G401 (cell line): ENCODE measurements at places on chromosomes 12 and 14. TPM values are rescaled to one million over a fixed set of nuclear protein-coding genes. Genes with fewer than 3 reads are reported as not detected.

DNA sequence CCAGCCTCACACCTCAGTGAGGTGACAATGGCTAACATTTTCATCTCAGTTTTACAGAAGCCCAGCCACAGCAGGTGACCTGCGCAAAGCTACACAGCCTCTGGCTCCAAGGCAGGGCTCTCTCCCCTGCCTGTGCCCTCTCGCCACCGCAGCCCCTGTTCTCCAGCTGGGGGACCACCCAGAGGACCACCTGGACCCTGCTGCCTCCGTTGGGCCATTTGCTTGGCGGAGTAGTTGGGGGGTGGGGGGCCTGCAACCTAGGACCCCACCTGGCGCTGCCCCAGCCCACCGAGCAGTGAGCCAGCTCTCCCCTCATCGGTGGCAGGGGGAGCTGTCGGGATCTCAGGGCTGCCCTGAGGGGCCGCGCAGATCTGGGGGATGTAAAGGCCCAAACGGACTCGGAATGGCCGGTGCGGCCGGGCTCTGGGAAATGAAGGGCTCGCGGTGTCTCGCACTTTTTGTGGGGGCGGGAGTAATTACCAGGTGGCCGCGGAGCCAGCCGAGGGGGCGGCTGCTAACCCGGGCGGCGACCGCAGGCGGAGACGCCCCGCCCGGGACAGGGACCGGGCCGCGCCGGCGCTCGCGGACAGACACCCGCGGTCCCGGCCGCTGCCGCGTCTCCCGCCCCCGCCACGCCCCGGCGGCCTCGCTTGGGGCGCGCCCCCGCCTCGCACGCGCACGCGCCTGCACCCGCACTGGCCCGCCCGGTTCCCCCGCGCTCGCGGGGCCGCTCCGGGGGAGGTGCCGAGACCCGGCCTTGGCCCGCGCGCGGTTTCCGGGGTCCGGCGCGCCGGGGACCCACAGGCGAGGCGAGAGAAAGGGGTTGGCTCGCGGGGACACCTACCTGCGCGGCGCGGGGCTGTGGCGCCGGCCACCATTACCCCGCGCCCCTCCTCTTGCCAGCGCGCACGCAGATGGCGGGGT is 8.6 kb upstream of the GPR68 start:
- peak; percentile 51 for DNase-seq

DNA sequence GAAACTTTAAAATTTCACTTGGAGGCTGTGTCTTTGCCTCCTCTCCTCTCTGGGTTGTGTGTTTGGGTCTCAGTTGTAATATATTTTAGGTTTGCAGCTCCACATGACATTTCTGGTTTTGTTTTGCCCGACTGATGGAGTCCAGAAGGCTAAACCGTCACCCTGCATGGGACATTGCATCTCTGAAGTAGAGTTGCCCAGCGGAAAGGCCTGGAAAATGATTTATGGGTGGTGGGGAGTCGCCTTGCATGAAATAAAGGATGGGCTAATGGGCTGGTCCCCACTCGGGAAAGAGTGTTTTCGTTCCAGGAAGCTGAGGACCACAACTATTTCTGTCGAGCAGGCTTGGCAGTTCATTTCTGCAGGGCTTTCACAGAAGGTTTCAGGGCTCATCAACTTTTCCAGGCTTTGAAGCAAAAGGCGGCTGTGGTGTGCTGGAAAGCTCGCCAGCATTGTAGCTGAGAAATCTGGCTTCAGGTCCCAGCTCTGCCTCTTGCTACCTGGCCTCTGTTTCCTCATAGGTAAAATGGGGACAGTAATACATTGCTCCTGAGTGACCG is 74.8 kb upstream of the GSC start:
- no peak for DNase-seq

- no peak for DNase-seq
Measured at GRCh38 chr14:106346534-106347290, 820.3 kb downstream of the TMEM121 start.

DNA sequence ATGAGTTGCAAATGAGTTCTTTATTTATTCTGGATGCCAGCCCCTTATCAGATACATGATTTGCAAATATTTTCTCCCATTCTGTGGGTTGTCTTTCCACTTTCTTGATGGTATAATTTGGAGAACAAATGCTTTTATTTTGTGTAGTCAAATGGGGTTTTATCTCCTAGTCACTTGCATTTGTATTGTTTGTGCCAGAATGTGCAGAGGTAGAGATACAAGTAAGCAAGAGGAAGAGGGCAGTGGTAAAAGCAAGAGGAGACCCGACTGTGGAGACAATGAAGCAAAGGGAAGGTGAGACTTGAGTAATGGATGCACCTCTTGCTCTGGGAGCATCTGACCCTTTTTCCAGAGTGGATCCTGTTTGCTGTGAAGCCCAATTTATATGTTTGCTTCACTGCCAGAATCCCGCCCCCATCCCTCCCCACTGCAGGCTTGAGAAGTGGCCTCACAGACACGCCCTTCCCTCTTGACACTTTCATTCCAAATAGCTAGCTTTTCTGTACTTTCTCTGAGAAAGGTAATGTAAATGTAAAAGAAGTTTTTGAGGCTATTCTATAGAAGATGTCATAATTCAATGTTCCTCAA is 786 bp upstream of the PFKM start:
- DNase-seq = peak; percentile 19

DNA sequence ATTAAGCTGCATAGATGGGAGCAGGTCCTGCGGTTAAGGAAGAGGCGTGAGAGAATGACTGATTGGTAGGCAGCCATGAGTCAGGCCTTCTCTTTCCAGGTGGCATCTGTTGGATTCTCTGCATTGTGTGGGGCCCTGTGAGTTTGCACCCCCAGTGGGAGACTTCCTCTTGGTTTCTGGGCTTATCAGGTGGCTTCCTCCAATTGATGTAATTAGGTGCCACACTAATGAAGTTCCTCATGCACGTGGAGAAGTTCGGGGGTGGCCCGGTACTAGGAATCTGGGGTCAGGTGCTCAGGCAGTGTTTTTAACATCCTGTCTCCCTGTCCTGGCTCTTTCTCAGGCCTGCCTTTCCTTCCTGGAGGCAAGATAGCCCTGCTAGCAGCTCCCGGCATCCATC is 765.1 kb upstream of the TMEM132C start:
- DNase-seq = no peak

DNA sequence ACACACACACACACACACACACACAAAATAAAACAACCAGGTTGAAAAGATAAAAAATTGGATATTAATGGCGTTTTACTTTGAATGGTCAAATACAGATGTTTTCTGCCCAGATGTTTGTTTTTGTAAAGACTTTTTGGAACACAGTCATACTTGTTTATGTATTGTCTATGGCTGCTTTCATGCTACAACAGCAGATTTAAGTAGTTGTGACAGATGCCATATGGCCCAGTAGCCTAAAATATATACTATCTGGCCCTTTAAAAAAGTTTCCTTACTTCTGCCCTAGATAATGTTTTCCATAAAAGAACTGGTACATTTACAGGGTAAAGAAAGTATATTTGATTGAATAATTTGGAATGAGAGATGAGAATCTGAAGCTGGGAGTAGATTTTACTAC is 1362.8 kb upstream of the SEL1L start:
- DNase-seq = no peak

GRCh38 chr12:76422154-76422542 is 73.9 kb upstream of the BBS10 start:
- DNase-seq = no peak

DNA sequence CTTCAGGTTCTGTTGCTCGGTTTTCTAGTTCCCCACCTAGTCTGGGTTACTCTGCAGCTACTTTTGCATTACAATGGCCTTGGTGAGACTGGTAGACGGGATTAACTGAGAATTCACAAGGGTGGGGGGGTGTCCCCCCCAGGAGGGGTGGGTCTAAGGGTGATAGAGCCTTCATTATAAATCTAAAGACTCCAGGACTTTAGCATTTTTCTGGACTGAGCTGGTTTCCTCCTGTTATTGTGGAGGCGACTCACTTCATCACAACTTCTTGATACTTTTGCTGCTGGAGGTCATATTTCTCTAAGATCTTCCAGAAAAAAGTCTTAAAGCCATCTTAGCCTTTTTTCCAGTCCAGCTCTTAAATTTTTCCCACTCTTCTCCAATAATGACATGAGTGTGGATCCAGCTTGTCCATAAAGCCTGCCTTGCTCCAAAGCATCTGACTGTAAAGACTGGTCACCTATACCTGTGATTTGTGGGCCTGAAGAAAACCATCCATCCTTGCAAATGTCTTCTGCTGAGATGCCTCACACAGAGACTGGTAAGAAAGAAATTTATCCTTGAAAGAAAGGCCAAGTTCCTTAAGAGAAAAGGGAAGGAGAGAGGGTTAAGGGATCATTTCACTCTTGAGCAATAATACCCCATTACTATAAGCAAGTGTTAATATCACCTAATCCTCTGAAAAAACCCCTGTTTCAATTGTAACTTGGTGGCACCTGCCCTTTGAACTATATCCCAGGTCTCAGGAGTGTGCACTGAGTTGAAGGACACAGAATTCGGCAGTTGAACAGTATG is 19.7 kb upstream of the SLC2A14 start:
- no peak for DNase-seq

DNA sequence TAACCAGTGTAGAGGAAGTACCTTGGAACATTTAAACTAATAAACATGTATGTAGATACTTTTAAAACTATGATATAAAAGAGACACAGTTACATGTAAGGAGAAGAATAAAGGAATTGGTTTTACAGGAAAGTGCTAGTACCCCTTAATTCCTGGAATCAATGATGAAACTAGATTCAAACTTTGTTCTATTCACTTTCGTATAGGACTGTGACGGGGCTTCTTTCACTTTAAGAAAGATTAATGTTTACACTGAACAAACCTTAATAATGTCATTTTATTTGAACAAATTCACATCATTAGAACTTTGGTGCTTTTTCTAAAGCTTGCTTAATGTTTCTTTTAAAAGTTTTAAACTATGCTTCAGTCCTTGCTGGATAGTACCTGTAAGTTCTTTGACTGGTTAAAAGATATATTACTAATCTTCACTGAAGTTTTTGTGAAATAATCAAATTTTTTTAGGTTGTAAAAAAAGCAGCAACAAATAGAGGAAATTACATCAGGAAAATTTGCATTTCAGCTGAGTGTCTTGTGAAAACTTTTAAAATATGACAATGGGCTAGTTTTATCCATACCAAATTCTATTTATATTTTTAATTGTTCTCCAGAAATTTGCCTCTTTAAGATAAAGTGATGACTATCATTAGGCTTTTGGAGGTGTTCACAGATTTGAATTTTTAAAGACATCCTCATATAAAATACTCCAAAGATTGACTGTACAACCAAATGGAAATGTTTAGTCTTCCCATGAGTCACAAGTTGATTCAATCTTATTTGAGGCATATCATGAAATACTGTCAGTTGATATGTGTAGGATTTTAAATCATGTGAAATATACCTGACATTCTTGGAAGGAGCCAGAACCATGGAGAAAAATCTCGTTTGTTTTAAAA is 36.2 kb downstream of the PAPOLA start:
- DNase-seq = no peak

PTPN11 gene
- total RNA-seq = 21.3 and 39.9 TPM in 2 replicates

AQP2 gene
- total RNA-seq = not detected in 2 replicates

SIX6 gene
- total RNA-seq = not detected in 2 replicates
